ENCODE measurements at places on chromosomes 16 and 17. TPM values are rescaled to one million over a fixed set of nuclear protein-coding genes. Genes with fewer than 3 reads are reported as not detected.

Gene KCNH6
- polyA plus RNA-seq, result 0.04 TPM

Gene GRB7
- polyA plus RNA-seq, result 0.05 TPM

Gene CRYM
- polyA plus RNA-seq, result 0.12 TPM

Gene ALG1
- 35.4 TPM for polyA plus RNA-seq

Gene ADAT1
- polyA plus RNA-seq, result 32.5 TPM

DNA sequence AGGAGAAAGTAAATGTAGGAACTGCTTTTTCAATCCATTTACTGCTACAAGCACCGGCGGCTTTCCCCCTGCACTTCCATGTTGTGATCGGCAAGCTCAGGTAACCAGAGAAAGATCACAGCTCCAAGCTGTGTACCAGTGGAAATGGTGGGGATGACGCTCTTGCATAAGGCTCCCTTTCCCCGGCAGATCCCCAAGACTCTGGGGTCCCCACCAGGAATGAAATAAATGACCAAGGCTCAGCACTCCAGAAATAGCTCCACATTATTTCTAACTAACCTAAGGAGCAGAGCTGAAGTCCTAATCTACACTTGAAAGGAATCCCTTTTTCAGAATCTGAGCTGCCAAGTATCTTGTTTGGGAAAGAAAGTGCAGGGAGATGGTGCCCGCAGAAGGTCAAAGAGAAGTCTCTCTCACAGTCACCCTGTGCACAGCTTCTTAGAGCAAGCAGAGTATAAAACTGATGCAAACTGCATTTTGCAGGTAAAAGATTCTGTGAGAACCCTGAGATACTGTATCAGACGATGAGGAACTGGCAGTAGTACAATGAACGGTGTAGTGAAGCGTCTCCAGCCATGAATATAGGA lies 11.1 kb downstream of the GRB2 start:
- no peak for DNase-seq

- DNase-seq, result no peak
Observed at GRCh38 chr17:32701871-32702270, 175.1 kb downstream of the MYO1D start.

GRCh38 chr17:49547566-49547965 lies 28.1 kb upstream of the NXPH3 start:
- no peak for DNase-seq

GRCh38 chr16:2278272-2278608 lies 10.3 kb upstream of the RNPS1 start:
- no peak for DNase-seq

DNA sequence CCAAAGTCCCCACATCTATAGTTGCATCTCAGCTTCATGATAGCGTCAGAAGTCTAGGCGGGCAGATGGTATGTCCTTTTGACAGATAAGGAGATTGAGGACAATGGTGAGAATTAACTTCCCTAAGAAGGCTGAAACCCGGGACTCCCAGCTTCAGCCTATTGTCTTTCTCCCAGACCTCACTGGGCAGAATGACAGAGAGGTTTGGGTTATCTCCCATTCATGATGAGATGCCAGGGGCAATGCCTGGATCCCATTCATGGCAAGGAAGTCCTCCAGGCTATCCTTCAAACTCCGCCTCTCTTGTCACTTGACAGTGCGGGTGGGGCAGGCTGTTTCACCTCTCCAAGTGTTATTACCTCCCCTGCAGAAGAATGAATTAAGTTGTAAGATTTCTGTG lies 100.3 kb downstream of the IRX5 start:
- no peak for DNase-seq

GRCh38 chr17:30720013-30720471 lies 104.5 kb downstream of the CRLF3 start:
- DNase-seq, result no peak

- no peak for DNase-seq
Observed at GRCh38 chr17:41813152-41813680, 412 bp downstream of the FKBP10 start.

GRCh38 chr17:27976331-27976730 lies 66.1 kb upstream of the NLK start:
- DNase-seq, result no peak

DNA sequence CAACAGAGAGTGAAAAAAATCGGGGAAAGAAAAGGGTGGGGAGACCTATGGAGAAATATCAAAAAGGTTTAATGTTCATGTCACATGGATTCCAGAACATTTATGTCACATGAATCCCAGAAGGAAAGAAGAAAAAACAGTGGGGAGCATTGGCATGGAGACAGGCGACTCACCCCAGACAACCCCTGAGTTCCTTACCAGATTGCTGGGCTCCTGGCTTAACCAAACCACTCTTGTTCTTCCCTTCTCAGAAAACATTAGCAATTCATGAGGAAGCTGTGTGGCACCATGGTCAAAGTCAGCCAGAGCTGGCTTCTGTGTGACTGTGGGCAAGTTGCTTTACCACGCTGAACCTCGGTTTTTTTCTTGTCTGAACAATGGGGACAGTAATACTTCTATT lies 49.6 kb upstream of the CLEC19A start:
- no peak for DNase-seq

GRCh38 chr16:86353148-86353547 lies 157.2 kb upstream of the FOXF1 start:
- peak; percentile 47 for DNase-seq

- DNase-seq, result peak; percentile 41
Observed at GRCh38 chr16:20849589-20850390, 43.5 kb downstream of the REXO5 start.

DNA sequence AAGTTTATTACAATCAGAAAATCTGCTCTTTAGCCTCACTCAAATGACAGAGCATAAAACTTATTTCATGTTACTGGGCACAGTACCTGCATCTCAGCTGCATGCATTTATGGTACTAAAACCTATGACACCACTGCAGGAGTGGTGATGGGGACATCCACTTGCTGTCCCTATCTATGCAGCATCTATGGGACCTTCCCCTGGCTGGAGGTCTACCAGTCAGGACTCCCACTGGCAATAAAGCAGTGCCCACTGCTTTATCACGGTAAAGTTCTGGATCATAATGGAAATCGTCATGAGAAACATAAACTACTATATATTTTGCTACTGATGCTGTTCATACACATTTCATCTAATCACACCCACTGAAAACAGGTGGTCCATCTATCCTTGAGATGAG lies 26.2 kb downstream of the NSMCE1 start:
- no peak for DNase-seq

DNA sequence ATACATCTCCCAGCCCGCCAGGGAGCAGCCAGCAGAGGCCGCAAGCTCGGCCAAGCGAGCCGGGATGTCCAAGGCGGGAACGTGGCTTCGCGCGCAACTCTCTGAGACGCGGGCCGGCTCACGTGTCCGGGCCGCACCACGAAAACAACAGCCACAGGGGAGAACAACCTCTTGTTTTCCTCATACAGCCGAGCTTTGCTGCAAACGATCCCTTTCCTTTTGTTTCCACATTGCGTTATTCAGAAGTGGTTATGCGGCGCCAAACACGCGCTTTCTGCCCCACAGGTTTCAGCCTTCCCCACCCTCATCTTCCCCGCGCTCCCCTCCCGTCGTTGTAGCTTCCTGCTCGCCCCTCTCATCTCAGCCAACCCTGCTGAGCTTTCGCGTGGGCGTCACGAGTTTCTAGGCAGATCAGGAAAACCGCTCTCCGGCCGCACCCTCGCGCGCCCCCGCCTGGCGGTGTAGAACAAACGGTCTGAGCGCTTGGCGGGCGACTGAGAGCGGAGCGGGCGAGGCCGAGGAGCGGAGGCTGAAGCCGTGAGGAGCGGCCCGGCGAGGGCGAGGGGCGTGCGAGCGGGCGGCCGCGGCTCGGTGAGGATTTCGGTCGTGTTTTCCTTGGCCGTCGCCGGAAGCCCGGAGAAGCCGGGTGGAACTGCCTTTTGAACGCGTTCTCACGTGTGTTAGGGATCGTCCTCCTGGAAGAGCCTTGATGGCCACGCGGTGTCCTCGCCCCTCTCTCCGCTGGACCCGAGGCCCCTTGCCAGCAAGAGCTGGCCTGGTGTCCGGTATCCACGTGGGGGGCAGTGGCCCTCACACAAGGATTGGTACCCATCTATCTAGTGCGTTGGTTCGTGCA lies 6.6 kb upstream of the SMARCD2 start:
- DNase-seq, result peak; percentile 37

GRCh38 chr16:14249291-14250032 lies 178.3 kb downstream of the MRTFB start:
- no peak for DNase-seq

DNA sequence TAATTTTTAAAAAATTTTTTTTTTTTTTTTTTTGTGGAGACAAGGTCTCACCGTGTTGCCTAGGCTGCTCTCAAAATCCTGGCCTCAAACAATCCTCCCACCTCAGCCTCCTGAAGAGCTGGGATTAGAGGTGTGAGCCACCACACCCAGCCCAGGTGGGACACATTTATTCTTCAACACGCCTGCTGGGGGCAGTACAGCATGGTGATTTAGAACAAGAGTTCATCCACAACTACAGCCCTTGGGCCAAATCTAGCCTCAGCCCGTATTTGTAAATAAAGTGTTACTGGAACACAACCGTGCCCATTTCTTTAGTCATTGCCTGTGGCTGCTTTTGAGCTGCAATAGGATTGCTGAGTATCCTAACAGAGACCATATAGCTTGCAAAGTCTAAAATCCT lies 92.8 kb downstream of the KATNIP start:
- DNase-seq, result no peak

DNA sequence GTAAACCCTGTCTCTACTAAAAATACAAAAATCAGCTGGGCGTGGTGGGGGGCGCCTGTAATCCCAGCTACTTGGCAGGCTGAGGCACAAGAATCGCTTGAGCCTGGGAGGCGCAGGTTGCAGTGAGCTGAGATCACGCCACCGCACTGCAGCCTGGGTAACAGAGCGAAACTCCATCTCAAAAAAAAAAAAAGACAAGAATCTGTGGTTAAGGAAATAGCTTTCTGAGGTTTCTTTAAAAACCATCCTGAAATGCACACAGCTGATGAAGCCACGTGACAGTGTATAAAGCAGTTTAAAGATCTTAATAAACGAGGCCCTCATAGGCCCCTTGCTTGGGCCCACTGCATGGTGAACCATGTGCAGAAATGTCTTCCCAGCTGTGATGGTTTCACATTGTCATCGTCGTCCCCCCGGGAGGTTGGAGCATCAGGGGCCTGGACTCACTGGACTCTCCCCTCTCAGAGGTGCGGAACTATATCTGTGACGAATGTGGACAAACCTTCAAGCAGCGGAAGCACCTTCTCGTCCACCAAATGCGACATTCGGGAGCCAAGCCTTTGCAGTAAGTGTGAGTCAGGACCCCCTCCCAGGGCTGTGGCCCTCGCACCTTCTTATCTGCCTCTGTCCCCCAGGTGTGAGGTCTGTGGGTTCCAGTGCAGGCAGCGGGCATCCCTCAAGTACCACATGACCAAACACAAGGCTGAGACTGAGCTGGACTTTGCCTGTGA lies 16.2 kb downstream of the ZNF276 start:
- no peak for DNase-seq

DNA sequence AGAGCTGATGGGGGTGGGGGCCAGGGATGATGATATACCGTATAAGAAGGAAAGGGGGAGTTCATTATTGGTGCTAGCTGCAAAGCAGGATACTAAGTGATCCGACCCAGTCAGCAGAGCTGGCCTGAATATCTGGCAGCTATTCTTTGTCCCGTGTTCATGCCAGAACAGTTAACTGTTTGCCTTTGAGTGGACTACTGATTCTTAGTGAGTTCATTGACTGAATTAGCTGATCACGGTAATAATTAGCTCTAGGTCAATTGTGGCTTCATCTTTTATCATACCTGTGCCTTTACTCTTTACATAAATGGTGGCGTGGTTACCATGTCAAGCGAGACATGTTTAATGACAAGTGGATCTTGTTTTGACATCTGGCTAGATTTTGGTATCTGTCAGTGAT lies 5.3 kb downstream of the KPNB1 start:
- no peak for DNase-seq

- no peak for DNase-seq
Observed at GRCh38 chr17:7060165-7060891, 16.4 kb upstream of the SLC16A11 start.

DNA sequence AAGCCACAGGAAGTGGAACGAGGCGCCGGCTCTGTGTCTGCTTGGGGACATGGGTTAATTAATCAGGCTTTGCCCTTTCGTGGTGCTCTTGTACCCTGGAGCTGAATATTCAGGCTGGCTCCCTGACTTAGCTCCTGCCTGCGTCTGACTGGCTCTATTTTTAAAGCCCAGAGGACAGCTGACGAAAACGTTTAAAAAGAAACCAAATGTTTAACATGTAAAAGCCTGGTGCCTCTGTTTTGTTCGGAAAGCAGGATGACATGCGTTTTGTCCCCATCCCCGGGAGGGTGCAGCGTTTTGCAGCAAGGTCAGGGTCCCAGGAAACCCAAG lies 61.1 kb downstream of the NT5M start:
- no peak for DNase-seq

GRCh38 chr17:1485423-1486376 lies 6.8 kb downstream of the MYO1C start:
- DNase-seq, result no peak

DNA sequence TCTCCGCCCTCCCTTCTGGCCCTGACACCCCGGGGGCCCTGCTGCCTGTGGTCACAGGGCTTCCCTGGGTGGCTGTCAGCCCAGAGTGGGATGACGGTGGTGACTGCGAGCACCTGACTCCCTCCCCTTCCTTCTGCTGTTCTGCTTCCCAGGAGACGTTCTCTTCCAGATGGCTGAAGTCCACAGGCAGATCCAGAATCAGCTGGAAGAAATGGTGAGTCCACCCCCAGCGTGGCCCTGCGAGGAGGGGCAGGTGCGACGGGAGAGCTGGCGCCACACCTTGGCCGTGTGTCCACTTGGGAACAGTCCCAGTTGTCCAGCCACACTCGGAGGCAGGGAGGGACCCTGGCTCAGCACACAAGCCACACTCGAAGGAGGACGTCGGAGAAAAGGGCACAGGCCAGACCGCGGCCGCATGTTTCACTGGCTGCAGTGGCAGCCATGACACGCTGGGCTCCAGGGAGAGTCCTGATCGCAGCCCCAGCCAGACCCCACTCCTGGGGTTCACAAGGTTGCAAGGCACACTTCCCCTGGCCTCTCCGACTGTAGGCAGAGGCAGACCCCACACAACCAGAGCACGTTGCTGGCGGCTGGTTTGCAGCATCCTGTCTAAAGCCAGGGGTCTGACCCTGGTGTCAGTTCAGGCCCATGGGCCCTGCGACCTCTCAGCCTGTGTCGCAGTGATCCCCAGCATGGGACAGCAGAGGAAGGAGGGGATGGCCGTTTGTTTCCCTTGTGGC lies 49.9 kb downstream of the BAIAP2 start:
- DNase-seq, result no peak

DNA sequence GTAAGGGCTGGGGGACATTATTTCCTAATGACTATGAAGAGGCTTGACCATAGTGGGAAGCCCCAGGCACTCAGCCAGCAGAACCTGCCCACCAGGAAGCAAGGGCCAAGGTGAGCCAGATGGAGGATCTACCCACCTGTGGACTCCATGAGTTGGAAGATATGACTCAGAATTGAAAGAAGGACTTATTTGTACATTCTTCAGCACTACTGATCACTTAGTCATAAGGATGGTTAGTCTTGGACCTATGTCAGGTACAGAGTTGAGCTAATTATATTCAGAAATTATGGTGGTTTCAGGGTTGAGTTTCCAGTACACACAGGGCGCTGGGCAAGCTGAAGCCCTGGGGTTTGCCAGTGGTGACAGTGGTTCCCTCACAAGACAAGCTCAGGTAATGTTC lies 24.0 kb upstream of the GRIN2A start:
- DNase-seq, result no peak

Data from AG04450 (cell line).